Suppressor macrophage (primary cell): ENCODE measurements at places on chromosomes 1 and 21.

DNA sequence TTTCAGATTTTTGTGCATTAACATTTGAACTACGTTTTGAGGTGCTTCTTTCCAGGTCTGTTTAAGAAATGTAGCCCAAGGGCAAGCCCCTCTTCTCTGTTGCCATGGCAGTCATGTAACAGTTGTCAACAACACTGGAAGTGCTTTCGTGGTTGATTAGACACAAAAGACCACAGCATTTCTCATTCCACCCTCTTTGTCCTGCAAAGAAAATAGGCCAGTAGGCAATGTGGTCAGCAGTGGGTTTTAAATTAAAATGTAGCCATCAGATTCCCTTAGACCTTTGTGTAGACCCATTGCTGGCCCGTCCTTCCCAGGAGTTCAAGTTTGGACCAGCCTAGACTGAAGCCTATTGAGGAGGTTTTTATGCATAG lies 35.4 kb downstream of the VANGL1 start:
- DNase-seq: no peak

- DNase-seq: no peak
Observed at GRCh38 chr1:88321706-88322105, 362.4 kb upstream of the PKN2 start.

GRCh38 chr1:221174330-221174993 lies 295.2 kb downstream of the HLX start:
- peak; percentile 38 for DNase-seq

- DNase-seq: no peak
Observed at GRCh38 chr1:203178821-203179666, 3.4 kb upstream of the MYBPH start.

GRCh38 chr1:13911697-13912619 lies 212.0 kb downstream of the PRDM2 start:
- DNase-seq: no peak

DNA sequence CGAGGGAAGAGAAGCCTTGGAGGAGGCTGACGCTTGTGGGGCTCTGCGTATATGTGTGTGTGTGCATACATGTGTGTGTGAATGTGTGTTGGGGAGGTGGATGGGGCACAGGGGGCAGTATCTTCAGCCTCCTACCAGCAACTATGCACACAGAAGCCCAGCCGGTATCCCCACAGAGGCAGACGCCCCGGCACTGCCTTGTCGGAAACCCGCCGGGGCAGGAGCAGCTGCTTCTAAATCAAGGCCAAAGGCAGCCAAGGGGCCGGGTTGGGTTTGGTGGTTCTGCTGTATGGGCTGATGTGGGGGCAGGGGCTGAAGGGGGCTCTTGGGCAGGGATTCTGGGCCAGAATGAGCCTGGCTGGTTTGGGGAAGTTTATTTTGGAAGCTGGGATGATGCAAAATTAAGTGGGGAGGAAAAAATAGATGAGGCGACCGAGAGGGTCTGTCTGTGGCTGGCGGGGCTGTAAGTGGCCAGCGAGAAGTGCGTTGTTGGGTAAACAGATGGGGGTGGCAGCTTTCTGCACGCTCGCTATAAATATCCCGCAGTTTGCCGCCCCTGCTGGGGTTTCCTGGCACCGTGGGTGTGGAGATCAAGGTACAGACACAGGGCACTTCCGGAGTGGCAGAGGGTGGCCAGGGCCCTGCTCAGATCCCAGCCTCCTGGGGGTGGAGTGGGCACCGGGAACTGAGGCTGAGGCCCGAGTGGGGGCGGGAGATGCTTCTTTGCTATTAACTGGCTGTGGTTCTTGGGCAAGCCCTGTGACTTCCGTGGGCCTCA lies 11.0 kb upstream of the WNT4 start:
- no peak for DNase-seq

DNA sequence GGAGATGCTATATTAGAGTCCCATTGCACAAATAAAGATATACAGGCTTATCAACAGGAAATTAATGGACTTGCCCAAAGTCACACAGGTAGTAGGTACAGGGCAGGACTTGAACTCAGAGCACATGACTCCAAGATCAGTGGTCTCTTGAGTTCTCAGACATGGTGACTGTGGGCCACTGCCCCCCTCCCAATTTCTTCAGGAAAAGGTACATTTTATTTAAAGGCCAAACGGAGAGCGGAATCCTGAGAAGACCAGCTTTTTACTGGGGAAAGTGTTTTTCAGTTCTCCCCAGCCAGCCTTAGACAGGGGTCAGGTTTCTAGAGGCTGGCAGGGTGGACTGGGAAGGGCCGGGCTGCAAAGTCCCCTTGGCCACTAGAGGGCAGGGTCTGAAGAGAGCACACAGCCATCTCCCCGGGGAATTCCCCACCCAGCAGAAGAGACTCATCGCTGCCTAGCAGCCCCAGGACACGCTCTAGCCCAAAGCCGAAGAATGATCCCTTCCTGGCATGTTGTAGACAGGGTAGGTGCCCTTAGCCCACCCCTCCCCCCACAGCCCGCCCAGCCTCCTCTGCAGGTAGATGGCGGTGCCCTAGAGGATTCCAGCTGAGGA lies 29.7 kb downstream of the ACP6 start:
- peak; percentile 92 for DNase-seq

DNA sequence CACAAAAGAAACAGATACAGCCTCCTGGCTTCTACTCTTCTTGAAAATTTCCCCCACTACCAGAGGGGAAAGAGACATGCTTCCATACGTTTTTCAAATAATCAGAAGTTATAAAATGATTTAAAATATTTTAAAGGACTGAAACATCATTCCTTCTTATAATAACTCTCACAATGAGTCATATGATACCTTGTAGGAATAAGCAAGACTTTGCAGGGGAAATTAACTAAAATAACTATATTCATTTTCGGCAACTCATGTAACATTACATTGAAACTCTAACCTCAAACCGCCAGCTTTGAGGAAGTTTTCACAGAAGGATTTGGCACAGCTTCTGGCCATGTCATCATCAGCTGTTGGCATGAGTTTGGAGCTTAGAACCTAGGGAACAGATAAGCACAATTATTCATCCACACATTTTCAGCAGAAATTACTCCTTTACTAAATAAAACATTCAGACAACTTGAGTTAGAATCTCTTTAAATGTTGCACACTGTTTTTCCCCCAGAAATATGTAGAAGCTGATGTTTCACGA lies 85.9 kb downstream of the USP24 start:
- DNase-seq: peak; percentile 86

DNA sequence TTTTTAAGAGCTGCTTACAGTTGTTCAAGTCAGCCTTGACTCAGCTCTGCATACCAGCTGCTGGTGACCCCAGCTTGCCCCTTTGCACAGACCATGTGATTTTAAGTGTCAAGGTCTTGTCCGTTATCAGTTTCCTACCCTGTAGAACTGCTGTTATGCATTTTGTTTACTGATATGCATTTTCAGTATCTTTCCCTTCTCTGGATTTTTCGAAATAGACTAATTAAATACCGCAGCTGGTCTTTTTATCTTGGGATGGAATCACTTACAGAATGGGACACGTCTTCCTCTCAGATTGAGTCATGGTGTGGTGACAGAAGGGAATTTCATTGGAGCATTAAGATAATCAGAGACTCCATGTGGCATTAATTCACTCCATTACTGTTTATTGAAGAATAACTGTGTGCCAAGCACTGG lies 145.6 kb downstream of the FMN2 start:
- DNase-seq: no peak

DNA sequence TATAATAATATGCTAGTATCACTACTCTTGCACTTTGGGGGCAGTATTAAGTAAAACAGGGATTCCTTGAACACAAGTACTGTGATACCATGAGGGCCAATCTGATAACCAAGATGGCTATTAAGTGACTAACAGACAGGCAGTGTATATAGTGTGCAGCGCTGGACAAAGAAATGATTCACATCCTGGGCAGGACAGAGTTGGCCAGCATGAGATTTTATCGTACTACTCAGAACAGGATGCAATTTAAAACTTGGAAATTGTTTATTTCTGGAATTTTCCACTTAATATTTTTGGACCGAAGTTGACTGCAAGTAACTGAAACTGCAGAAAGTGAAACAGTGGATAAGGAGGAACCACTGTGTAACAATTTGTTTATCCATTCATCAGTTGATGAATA lies 74.6 kb downstream of the DNTTIP2 start:
- DNase-seq: no peak

DNA sequence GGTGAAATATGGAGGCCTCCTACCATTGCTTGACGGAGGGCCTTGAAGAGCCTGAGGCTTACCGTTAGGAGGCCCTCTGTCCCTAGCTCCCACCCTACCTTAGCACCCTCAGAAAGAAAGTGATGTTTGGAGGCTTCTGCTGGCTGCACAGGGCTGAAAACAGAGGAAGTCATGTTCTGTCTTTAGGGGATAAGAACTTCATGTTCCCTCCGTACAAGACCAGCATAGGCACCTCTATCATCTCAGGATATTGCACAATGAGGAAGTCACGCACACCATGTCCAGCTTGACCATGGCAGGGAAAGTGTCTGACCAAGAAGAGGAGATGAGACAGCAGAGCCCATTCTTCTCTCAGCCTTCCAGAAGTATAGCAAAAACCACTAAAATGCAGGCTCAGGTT lies 13.8 kb downstream of the ADORA3 start:
- DNase-seq: peak; percentile 80

DNA sequence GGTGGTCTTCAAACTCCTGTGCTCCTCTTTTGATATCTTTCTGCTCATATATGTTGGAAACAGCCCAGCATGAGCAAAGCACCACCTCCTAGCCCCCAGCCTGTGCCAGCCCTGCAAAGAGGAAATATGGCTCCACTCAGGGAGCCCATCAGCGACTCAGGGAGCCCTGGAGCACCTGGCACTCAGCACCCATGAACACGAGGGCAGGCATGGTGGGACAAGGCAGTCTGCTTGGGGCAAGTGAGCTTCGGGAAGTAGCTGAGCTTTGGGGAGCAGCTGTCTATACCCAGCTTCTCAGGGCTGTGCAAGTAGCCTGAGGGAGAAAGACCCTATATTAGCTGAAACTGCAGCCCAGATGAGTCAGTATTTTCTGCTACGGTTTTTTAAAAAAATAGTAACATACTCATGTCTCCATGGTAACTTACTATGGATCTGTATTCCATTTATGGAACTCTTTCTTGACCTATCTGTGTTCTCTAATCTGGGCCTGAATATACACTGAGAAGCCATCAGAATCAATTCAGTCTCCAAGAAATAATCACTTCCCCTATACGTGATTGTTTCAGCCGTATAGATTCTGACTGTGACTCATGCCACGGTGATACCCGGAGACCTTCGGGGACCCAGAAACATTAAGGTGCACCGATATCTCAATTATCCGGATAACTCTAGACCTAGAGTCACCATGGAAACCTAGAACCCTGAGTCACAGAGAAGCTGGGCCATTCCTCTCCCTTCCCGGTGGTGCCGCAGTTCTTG lies 1.5 kb upstream of the ETS2 start:
- peak; percentile 48 for DNase-seq

- no peak for DNase-seq
Observed at GRCh38 chr1:10862743-10863335, 66.4 kb upstream of the CASZ1 start.

- peak; percentile 86 for DNase-seq
Observed at GRCh38 chr1:2194319-2194897, at the start of gene FAAP20. Gene FAAP20 (minus strand): TSS chr1:2194772. CDS start chr1:2194749, 23 bp downstream.
